ENCODE measurements at places on chromosomes 3 and 15.
A peak's percentile ranks its signal among the peaks of the same experiment; 100 is the strongest.

GRCh38 chr3:187900993-187901755, 155.9 kb upstream of the BCL6 start:
- DNase-seq, result no peak

GRCh38 chr3:157465741-157466140, 29.1 kb downstream of the PTX3 start:
- no peak for DNase-seq

- DNase-seq, result no peak
Measured at GRCh38 chr3:25397150-25397549, 30.9 kb upstream of the RARB start.

DNA sequence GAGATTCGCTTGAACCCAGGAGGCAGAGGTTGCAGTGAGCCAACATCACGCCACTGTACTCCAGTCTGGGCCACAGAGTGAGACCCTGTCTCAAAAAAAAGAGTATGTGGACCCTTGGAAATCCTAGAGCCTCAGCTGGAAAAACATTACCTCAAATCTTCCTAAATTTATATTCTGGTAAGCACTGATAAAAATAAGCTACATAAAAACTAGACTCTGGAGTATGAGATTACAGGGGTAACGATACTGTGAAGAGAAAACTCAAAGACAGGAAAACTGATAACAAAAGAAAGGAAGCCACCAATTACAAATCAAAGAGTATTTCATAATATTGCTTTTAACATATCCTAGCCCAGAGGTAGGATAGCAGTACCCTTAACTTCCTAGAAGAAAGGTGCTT, 30.3 kb downstream of the SETD2 start:
- DNase-seq, result no peak

GRCh38 chr15:96273317-96274086, 57.0 kb upstream of the NR2F2 start:
- no peak for DNase-seq

GRCh38 chr15:72785432-72785831, 1.9 kb upstream of the ADPGK start:
- DNase-seq, result peak; percentile 79
